ENCODE measurements at places on chromosomes 13 and 19.
A peak's percentile ranks its signal among the peaks of the same experiment; 100 is the strongest.

- DNase-seq: no peak
These were observed 4.7 kb downstream of the IFT88 start for GRCh38 chr13:20571676-20572075.

GRCh38 chr13:26881154-26881553, 120.6 kb upstream of the GPR12 start:
- peak; percentile 47 for DNase-seq

DNA sequence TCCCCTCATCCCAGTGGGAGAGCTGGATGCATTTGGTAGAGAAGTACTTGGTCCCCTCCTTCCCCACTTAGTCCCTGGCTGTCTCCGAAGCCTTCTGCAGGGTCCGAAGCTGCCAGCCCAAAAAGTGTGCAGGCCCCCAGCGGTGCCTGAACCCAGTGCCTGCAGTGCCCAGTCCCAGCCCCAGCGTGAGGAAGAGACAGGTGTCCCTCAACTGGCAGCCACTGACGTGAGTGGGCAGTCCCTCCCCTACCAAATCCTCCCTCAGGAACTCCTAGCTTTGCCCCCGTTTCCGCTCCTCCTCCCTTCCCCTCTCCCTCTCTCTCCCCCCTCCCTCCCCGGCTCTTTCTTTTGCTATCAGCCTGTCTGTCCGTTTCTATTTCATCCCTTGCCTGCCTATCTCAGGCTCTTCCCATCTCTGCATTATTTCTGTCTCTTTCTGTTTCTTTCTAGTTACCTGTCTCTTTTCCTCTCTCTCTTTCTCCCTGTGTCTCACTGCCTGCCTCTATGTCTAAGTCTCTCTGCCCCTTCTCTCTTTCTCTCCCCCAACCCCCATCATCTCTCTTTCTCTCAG, 1.8 kb upstream of the LTBP4 start:
- no peak for DNase-seq

- no peak for DNase-seq
These were observed 1.8 kb upstream of the CTXN1 start for GRCh38 chr19:7927605-7928333.

GRCh38 chr13:113939944-113940297, 34.0 kb downstream of the C13orf46 start:
- no peak for DNase-seq

GRCh38 chr19:55186080-55186479, 6.0 kb upstream of the SYT5 start:
- no peak for DNase-seq

GRCh38 chr13:80033286-80033685, 307.6 kb downstream of the SPRY2 start:
- DNase-seq: peak; percentile 64

DNA sequence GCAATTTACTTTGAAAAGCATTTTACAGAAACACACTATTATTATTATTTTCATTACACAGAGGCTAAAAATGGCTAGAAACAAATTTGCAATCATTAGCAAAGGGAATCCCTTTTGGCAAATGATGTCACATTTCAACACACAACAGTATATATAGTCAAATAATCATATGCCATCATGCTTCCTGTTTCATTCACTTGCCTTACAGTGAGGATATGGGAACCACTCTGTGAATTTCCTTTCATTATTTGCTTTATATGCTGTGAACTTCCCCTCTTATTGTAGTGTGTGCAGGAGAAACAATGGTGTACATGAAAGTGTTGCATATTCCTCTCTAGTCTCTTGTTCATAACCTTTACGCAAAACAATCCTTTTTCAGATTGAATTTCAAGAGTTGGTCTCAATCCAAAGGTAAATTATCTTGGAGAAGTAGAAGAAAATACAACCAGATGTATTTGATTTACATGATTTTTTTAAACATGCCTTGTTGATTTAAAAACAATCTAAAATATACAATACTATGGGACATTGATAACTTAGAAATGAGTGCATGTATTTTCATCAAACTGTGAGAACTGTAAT, 657.3 kb downstream of the EFNB2 start:
- DNase-seq: no peak

DNA sequence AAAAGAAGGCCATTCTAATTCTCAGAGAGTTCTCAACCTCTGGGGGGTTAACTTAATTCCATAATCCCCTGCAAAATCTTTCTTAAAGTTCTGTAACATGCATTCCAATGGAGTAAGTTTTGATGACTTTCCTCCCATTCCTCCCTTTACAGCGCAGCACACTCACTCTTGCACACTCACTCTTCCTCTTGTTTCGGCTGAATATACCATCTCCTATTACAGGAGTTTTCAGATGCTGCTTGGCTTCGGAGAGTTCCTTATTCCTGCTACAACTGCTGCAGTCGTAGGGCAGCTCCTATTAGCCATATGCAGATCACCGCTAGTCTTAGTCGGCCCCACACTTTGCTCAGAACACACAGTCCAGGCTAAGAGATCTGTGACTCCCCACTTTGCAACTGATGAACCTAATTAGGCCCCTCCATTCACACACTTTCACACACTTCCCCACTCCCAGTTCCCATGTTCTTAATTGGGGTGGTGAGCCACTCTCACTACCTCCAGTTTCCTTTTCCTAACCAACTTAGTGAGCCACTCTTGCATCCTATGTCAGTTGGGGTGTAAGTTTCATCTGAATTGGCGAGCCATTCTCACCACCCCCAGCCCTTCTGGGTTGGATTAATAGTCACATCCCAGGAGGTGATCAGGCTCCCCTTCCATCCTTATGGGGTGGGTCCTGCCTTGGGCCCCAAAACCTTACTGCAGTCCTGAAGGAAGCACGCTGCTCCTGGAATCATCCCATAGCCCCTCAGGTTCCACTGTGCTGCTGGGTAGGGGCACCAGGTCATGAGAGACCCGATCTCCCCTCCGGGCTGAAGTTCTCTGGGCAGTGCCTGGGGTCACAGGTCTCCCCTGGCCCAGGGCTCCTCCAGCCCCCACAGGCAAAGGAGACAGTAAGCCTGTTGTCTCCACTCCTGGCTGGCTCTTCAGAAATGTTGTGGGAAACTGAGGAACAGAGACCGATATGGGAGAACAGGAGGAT, 53.9 kb downstream of the OR10H4 start:
- no peak for DNase-seq

DNA sequence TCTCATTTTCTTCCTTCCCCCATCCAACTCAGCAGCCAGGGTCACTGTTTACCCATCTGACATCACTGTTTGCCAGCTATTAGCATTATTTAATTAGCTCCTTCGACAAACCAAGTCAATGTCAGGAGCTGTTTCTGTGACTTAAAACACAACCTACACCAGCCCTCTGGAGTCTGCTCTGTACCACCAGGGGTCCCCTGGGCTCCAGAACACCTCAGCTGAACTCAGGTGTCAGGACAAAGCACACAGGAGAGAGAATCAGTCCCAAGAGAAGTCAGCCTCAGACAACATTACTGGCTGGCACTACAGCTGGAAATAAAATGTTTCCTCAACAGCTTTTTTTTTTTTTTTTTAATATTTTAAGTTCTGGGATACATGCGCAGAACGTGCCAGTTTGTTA, 45.1 kb downstream of the DCLK1 start:
- DNase-seq: no peak

Measured in HT1080 (cell line).